ENCODE measurements at places on chromosomes 3 and 15.

DNA sequence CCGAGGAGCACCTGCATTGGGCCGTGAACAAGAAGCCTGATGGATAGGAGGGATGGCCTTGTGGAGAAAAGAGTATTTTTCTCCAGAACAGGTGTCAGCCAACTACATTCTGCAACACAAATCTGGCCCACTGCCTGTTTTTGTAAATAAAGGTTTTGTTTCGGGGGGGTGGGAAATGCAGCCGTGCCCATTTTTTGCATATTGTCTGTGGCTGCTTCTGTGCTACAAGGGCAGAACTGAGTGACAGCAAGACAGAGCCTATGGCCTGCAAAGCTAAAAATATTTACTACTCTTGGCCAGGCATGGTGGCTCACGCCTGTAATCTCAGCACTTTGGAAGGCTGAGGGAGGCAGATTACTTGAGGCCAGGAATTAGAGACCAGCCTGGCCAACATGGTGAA lies 95.9 kb upstream of the AKAP13 start:
- DNase-seq = no peak

DNA sequence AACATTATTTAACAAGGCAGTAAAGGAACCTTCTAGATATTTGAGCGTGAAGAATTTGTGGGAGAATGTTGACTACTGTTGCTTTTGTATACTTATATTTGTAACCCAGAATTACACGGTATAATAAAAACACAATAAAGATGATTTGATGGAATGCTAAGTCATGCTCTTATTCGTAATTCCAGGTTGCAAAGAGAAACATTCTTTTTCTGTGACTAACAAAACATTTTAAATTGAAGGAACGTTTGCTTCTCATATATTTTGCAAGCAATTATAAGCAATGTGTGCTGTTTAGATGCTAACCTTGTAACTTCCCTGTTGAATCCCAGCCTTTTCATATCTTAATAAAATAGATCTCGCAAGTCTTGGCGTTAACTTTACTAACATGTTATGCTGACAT lies 124.4 kb upstream of the CGNL1 start:
- DNase-seq = no peak

- DNase-seq = no peak
These were observed 22.1 kb upstream of the MYO5C start for GRCh38 chr15:52317688-52318087.

- DNase-seq = no peak
These were observed 193.8 kb upstream of the PPP2R3A start for GRCh38 chr3:135771760-135772159.

DNA sequence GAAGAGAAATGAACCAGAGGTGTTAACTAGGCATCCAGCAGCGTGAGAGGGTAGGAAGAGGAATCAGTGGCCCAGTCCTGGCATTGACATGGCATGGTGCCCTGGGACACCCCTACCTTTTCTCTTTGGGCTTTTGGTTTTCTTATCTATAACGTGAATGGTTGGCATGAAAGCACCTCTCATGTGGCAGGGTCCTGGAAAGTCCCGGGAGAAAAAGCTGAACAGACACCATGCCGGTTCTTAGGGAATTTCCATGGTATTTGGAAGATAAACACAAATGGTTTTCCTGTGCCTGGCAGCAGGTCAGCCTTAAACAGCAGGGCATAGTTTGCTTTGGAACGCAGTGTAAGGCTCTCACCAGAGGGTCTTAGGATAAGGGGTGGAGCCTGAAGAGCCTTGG lies 15.4 kb downstream of the ARNT2 start:
- DNase-seq = no peak

DNA sequence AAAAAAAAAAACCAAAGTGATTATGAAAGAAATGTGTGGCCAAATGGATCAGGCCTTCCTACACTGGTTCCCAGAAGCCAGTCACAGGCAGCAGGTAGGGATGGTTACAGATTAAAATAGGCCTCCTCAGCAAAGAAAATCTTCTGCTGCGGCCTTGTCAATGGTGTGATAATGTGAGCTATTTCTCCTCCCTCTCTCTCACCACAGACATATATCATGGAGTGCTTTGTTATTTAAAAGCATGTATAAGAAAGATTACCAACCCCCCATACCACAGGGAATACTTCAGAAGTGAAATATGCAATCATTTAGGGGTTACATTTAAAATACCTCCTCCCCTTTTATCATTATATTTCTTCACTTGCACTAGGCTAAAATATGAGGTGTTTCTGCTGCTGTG lies 32.2 kb upstream of the LRTM1 start:
- no peak for DNase-seq

DNA sequence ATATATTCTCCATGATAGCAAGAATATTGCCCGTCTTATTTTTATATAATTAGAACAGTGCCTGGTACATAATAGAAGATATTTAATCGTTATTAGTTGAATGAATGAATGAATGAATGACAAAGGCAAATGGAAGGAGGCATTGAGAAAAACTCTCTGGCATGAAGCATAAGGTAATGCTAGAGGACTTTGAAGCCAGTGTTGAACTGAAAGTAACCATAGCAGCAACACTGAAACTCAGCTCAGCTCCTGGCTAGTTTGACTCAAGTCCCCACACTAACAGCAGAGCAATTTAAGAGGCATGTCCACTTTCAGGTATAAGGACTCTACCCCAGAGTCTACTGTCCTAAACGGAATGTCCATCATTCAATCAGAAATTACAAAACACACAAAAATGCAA lies 227.0 kb downstream of the CPNE4 start:
- DNase-seq = no peak

- no peak for DNase-seq
These were observed 158.8 kb downstream of the KLF13 start for GRCh38 chr15:31485431-31485830.

GRCh38 chr3:108159865-108160264 lies 62.4 kb downstream of the IFT57 start:
- DNase-seq = no peak

DNA sequence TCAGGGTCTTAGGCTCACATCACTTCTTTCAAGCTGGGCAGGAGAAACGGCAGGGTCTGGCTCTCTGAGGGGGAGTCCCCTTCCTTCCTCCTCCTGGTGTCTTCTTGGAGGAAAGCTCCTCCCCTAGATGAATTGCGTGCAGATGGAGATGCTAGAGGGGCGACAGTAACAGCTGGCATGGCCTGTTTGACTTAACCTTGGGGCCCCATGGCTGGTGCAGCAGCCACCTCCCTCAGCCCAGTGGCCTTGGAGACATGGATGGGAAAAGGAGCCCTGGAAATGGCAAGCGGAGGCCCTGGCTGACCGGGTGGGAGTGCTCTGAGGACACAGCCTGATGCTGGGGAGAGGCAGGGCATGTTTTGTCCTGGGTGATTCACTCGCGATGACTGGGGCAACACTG lies 20.2 kb downstream of the PAK6 start:
- no peak for DNase-seq

- no peak for DNase-seq
These were observed 145.3 kb downstream of the ADAMTS17 start for GRCh38 chr15:100196326-100197058.

GRCh38 chr3:56048946-56049345 lies 419.3 kb downstream of the ERC2 start:
- no peak for DNase-seq

GRCh38 chr3:134857356-134857755 lies 62.3 kb downstream of the EPHB1 start:
- DNase-seq = no peak

GRCh38 chr15:98381446-98381845 lies 266.9 kb upstream of the IGF1R start:
- DNase-seq = no peak

DNA sequence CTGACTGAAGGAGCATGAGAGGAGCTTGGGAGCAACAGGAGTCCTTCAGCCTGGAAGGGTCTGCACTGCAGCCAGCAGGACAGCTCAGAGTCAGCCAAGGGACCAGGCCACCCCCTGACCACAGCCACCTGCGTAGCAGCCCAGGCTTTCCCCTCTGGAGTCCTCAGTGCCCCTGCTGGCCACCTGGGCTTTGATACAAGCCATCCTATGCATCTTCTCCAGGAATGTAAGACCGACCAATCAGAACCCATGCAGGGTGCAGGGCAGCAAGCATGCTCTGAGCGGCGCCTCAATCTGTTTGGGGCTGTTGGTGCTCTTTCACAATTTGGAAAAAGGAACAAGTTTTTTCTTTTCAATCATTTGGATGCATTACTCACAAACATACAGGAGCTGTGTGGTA lies 52.0 kb downstream of the DZIP1L start:
- no peak for DNase-seq

DNA sequence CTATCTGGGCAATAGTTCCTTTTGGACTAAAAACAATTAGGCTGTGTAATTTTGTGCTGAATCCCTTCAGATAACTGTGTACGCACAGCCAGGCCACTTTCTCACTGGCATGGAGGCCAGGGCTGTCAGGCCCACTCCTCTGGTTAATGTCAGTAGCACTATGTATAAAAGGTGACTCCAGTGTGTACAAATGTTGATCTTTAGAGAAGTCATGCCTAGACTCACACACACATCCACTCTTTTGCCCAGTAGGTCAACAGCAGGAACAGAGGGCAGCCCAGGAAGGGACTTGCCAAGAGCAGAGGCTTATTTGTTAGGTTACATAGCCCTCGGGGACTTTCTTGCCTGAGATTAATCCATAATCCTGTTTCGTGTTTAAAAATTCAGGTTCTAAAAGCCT lies 416.6 kb upstream of the WNT5A start:
- DNase-seq = no peak

DNA sequence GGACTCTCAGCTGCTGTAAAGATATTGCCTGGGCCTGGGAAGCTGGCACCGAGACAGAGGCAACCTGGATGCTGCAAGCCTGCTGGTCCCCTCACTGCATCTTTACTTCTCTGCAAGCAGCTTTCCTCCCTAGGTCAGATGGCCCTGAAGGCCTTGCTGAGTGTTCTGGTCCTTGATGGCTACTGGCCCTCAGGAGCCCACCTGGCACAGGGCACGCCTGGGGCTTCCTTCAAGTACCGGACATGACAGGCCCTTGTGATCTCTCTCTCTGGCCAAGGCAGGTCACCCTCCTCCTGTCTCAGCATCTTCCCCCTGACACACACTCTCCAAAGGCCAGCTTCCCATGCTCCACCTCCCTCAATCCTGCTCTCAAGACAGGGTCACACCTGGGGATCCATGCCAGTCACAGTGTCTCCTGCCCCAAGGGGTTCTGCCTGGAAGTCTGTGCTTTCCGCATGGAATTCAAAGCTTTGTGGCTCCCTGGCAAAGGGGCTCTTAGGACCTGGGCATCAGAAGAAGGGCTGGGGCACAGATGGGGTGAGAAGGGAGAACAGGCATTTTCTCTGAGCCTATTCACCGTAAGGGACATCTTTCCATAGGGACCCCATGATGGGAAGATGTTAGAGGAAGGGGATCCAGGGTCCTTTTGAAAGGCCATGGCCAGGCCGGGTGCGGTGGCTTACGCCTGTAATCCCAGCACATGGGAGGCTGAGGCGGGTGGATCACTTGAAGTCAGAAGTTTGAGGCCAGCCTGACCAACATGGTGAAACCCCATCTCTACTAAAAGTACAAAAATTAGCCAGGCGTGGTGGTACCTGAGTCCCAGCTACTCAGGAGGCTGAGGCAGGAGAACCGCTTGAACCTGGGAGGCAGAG lies 4.7 kb upstream of the PAQR5 start:
- DNase-seq = no peak

- no peak for DNase-seq
These were observed 50.1 kb downstream of the LRTM1 start for GRCh38 chr3:54877730-54878129.

- DNase-seq = peak; percentile 25
These were observed 5.8 kb upstream of the DBR1 start for GRCh38 chr3:138180375-138181029.

DNA sequence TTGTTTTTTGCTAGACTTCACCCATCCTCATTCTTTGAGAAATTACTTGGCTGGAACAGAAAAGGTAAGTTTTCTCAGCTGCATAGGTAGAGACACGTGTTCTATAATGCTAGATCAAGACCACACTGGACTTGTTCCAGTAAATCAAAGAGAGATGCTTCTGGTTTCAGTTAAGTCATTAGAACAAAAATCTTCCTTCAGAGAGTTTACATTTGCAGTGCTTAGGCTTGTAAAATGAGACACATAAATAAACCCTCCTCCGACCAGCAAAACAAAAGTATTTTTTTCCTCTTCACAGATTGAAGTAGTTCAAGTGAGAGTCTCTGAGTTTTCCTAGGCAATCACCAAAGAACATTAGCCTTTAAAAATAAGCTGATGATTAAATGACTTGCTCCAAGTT lies 87.3 kb upstream of the PROK2 start:
- no peak for DNase-seq

DNA sequence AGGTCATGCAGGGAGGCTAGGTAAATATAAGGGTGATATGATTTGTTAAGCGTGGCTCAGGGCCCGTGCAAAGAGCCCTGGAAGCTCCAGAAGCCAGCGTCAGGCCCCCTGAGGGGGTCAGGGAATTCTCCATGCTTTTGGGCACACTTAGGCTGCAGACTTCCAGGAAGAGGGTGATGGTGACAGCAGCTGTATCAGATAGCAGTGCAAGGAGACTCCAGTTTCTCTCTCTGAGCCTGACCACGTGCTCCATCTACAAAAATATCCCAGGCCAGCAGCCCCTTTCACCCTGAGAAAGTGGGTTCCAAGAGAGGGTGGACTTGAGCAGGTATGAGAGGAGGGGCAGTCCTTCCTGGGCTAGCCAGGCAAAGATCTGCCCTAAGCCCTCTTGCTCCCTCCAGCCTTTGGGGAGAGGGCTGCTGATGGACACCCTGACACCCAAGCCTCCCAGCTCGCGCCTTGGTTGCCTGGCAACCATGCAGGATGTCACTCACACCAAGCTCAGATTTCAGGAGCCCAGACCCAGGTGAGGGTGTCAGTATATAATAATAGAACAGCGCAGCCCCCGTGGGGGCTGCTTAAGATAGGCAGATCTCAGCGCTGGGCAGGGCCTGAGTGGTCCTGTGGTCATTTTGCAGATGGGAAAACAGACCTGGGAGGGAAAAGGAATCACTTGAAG lies 35.8 kb downstream of the ATP2B2 start:
- no peak for DNase-seq

DNA sequence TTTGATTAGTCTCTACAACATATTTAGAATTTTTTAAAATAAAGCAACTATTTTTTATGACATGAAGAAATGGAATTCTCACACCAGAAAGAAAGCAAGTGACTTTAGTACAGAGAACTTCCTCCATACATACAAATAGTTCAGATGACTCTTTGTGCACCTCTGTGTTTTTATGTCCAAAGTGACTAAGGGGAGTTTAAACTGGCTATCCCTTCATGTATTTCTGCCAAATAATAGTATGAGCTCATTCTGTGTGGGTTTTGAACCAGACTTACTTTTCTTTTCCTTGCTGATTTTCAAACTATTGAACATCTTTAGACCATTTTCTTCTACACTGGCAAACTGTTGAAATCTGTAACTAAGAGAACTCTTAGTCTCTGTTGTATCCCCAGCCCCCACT lies 196.3 kb downstream of the EPHA3 start:
- no peak for DNase-seq

- DNase-seq = no peak
These were observed 23.7 kb downstream of the TPM1 start for GRCh38 chr15:63066272-63066671.

DNA sequence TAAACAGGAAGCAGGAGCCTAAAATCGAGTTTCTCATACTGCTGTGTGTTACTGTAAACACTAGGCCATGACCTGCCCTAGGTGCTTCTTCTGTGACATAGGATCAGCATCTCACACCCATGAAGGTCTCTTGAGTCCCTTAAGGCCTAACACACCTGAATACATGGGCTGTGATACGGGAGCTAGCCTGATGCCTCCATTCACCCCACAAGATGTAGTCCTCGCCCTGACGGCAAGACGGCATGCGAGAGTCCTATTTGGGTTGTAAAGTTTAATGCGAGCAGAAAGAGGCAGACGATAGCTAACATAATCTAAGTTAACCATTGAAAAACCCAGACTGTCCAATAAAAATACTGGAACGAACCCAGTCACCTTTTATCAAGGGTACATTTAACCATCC lies 241.1 kb upstream of the ICE2 start:
- DNase-seq = no peak
